ENCODE measurements at places on chromosomes 2 and 18.
A peak's percentile ranks its signal among the peaks of the same experiment; 100 is the strongest.

GRCh38 chr2:102010902-102011301 lies 19.1 kb downstream of the IL1R2 start:
- DNase-seq = no peak

- DNase-seq = no peak
Measured at GRCh38 chr2:210540471-210540870, 15.9 kb upstream of the CPS1 start.

- no peak for DNase-seq
Measured at GRCh38 chr2:23602116-23602515, 217.1 kb downstream of the KLHL29 start.

GRCh38 chr18:32889615-32890593 lies 117.1 kb upstream of the KLHL14 start:
- no peak for DNase-seq

GRCh38 chr2:71944183-71944550 lies 203.5 kb downstream of the CYP26B1 start:
- no peak for DNase-seq

DNA sequence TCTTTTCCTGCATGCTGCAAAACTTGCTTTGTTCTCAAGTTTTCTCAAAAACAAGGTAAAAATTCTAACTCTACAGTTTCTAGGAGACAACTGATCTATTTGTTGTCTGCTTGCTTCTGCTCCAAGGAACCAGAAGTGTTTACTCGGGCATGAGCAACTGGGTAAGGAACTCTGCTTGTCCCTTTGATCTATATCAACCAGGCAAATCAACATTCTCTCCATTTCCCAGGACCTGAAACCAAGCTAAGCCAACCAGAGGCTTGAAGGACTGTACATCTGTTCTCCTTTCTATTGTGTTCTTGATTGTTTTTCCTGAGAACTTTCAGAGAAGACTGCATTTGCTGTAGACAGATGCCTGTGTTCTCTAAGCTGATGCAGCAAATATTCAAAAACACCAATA lies 335.0 kb upstream of the KCNH7 start:
- no peak for DNase-seq

DNA sequence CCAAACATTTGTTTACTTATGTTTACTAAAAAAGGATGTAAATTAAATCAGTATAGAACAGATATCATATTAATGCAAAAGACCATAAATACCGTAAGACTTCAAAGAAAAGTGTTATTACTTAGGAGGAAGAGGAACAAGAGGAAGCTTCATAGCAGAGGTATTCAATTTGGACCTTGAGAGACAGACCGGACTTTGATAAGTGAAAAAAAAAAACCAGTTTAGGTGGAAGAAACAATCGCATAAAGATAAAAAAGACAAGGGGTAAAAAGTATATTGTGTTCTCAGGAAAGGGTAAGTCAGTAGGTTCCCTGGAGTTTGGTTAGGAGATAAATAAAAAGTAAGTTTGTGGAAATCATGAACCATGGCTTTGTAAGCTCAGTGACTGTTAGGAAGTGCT lies 17.6 kb downstream of the PELI1 start:
- DNase-seq = no peak

DNA sequence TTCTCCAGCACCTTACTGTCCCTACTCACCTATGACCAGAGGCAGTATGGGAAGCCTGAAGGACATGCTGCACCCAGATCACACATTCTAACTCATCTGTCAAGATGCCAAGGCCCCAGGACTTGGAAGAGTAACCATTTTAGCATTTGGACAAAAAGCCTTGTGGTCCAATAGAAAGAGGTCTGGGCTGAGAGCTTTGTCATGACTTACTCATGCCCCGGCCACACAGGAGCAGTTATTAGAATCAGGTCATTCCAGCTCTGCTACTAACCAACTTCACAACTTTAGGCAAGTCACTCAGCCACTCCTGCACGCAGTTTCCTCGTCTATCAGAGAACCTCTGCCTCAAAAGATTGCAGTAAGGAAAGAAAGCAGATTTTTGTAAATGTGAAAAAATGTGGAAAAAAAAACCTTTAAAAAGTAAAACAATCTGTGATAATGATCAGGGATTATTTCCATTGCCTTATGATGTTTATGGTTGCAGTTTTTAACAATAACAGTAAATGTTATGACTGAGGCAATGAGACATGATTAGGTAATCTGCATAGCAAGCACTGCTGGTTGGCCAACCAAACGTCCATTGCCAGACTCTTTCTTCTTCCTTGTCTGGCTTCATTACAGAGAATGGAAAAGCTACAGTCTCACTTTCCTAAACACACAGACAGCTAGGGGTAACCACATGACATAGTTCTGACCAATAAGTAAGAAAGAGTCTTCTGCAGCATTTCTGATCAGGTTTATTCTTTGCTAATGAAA lies 255.4 kb upstream of the CHAC2 start:
- DNase-seq = no peak

DNA sequence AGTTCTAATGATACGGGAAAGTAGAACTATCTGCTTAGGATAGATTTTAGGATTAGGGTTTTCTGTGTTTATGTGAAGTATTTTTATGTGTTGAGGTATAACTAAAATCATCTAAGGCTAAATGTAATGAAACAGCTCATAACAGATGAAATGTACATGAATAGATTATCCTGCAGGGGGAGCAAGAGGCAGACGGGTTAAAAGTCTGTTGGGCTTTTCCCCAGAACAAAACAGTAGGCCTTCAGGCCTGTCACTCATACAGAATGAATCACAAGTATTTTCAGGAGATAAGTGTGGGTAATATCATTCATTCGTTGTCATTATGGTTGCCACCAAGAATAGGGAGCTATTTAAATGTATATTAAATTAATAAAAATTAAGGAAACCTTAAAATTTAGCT lies 107.9 kb upstream of the IL1R2 start:
- DNase-seq = peak; percentile 4

- DNase-seq = no peak
Measured at GRCh38 chr18:44358402-44358801, 322.3 kb upstream of the SETBP1 start.

- no peak for DNase-seq
Measured at GRCh38 chr2:142642650-142643049, 234.8 kb upstream of the KYNU start.
